ENCODE measurements at places on chromosomes 7 and 10.

DNA sequence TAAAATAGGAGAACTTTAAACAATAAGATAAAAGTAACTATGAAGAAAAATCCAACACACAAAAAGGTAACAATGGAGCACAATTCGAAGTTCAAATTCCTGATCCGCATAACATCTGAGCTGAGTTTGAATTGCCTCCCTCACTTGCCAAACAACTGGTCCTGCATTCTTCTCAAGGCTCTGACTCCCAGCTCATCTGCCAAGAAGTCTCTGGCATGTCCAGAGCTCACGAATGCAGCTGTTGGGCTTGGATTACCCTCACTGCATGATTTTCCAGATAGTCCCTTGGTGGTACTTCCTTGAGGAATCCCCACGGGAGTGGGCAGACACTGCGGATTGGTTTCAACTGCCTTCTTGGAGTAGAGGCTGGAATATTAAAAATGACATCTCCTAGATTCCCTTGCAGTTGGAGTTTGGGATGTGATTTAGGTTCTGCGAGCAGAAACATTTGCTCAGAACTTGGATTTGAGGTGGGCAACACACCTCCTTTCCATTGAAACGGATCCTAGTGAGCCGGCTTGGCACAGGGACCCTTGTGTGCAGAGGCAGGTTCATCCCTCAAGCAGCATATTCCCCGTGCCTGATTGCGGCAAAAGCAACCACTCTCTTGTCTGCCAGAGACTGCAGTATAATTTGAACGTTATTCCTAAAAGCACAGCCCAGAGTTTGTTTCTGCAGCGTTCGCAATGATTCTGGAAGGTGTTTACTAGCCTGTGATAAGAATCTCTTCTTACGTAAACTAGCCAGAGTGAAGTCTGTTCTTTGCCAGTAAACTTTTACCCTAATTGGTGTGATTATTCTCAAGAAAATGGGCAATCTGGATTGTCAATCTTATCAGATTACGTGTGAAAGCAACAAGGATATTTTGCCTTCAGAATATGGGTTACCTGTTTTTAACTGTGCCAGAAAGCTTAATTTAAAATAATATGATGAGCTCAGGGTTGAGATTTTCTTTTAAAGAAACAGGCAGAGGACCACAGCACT, 23.4 kb upstream of the PRKCQ start:
- no peak for DNase-seq

DNA sequence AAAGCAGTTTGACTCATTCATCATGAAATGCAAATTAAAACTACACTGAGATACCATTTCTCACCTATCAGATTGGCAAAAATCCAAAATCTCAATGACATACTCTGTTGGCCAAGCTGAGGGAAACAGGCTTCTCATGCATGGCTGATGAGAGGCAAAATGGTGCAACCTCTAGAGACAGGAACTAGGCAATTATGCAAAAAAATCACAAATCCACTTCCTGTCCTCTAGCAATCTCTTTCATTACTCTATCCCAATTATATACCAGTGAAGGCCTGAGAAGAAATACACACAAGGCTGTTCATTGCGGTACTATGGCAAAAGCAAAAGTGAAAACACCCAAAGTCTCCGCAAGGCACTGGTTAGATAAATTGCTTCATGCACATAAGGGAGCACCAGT, 25.9 kb upstream of the PTPRN2 start:
- DNase-seq, result no peak

DNA sequence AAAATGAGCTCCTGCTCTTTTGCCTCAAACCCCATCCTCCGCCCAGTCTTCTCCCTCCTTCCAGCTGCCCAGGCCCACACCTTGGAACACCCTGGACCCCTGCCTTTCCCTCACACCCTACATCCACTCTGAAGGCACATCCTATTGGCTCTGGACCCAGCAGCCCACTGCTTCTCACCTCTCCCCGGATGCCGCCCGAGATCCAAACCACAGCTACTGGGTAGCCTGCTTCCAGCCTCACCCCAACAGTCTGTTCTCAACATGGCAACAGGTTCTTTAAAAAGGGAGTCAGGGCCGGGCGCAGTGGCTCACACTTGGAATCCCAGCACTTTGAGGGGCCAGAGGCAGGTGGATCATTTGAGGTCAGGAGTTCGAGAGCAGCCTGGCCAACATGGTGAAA, 9.5 kb upstream of the SMARCD3 start:
- DNase-seq, result no peak

DNA sequence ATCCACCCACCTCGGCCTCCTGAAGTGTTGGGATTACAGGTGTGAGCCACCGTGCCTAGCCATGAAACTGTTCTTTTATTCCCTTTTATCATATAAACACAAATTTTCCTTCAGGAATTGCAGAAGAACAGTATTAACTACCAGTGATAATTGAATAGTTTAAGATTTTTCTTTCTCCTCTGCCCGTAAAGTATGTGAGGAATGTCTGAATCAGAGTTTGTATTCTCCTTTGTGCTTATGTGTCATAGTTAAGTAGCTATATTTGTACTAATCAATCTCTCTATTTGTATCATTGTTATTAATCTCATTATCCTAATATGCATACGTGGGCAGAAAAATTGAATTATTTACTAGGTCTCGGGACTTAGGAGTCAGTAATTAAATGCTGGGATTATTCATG, 83.6 kb downstream of the ZNF277 start:
- no peak for DNase-seq

DNA sequence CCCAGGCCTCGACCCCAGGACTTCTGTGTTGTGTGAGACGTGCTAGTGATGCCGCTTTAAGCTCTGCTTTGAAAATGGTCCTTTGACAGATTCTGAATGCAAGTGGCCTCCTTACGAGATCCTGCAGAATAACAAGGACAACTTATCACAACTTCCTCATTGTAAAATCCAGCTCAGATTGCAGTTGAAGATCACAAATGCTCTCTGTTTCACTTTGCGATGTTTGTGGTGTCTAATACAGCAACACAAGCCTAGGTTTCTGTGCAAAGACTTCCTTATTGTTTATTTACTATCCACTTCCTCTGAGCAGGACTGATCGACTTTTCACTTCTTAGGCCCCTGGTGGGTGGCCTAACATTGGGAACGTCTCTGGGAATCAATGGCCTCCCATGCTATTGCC, 31.7 kb upstream of the INSIG1 start:
- DNase-seq, result no peak

DNA sequence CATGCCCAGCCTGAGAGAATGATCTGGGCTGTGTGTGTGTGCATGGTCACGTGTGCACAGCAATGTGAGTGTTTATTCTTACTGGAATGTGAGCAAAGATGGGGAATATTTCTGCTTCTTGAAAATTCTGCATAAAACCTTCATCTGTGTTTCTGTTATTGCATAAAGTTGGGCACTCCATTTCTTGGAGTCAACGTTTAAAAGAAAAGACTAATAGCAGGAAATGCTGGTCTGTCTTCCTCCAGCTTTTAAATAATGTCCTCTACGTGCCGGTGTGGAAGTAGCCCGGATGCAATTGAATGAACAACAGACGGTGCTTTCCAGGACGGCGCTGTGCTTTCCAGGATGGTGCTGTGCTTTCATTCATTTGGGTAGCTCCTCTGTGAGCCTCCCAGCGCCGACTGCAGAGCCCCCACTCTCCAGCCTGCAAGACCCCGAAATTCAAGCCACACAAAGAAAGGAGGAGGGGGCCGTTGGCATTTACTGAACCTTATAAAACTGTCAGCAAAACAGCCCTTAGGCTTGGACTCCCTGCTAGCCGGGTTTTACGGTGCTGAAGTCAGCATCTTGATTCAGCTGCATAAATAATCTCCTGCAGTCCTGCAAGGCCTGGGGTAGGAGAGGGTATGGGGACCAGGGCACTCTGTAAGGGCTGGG, 158.2 kb upstream of the PRKCQ start:
- DNase-seq, result no peak

- no peak for DNase-seq
Observed at GRCh38 chr10:58087896-58088295, 179.8 kb downstream of the IPMK start.

- DNase-seq, result no peak
Observed at GRCh38 chr7:37366445-37366844, 82.2 kb downstream of the ELMO1 start.

DNA sequence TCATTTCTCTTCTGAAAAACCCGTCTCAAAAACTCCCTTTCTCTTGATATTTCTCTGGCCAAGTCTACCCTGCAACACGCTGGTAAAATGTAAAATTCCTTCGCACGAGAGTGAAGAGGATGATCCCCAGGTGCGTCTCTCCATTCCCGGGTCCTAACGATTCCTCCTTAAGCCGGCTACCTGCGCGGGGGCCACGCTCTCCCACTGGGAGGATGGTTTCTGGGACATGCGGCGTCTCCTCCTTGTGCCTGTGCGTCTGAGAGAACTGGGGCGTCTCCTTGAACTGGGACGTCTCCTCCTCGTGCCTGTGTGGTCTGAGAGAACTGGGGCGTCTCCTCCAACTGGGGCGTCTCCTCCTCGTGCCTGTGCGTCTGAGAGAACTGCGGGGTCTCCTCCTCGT, 149.9 kb downstream of the WDR37 start:
- no peak for DNase-seq

DNA sequence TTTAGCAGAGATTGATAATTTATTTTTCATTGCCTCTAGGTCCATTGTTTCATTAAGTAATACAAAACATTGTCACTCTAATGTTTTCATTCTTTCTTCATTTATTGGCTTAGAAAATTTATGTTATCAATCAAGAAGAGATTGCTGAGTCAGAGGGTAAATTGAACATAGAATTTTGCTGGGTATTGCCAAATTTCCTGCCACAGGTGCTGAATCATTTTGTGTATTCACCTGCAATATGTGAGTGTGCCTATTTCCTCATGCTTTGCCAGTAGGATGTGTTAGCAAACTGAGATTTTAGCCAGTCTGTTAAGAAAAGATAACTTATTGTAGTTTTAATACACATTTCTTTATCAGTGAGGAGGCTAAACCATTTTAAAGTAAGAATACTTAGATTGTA, 38.0 kb downstream of the MARCHF5 start:
- no peak for DNase-seq

DNA sequence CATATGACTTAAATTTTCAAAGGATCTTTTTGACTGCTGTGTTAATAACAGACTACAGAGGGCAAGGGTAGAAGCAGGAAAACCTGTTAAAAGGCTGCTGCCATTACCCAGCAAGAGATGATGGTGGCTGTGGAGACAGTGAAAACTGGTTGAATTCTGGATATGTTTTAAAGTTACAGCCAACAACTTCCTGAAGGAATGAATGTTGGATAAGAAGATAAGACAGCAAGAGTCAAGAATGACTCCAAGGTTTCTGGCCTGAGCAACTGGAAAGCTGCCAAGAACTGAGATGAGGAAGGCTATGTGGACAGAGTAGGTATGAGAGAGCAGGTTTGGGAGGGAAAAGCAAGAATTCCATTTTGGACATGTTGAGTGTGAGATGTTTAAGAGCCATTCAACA, 19.1 kb downstream of the CNOT4 start:
- DNase-seq, result no peak

- DNase-seq, result no peak
Observed at GRCh38 chr7:2201686-2202360, 30.9 kb downstream of the MAD1L1 start.

GRCh38 chr10:24771943-24772694, 48.4 kb upstream of the ARHGAP21 start:
- no peak for DNase-seq

- no peak for DNase-seq
Observed at GRCh38 chr10:128220021-128220420, 93.8 kb upstream of the MKI67 start.

DNA sequence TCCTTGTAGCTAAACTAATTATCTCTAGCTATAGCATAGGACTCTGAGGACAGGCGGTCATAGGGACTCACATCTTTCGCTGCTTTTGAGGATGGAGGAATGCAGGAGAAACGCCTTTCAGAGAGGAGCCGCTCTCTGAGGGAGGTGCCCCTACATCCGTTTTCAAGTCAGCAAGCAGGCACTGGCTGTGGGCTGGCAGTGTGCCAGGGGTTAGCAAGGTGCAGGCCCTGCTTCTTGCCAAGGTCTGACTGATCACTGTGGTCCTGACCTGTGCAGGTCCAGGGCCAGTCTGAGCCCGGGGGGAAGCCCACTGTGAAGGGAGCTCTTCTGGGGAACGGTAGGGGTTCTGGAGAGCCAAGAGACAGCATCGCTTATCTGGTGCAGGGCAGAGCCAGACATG, 89.4 kb downstream of the SH3PXD2A start:
- peak; percentile 68 for DNase-seq

GRCh38 chr10:14311206-14311957, 19.3 kb downstream of the FRMD4A start:
- no peak for DNase-seq

GRCh38 chr10:61417661-61418060, 35.5 kb downstream of the TMEM26 start:
- DNase-seq, result no peak

DNA sequence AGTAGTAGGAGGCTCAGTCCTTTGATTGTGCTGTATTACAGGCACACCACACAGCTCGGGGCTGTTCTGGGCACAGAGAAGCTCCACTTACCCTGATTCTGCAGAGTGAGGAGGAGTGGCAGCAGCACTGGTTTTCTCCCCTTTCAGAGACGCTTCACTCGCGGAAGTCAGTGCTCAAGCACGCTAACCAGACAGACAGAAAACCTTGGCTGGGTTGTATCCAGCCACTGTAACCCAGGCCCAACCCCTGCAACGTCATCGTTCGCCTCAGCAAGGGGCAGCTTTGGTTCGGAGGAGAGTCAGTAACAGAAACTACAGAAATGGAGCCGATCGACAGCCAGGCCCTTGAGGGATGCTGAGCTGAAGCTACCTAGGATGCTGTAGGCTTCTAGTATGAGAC, 171.0 kb downstream of the SLC16A9 start:
- no peak for DNase-seq

DNA sequence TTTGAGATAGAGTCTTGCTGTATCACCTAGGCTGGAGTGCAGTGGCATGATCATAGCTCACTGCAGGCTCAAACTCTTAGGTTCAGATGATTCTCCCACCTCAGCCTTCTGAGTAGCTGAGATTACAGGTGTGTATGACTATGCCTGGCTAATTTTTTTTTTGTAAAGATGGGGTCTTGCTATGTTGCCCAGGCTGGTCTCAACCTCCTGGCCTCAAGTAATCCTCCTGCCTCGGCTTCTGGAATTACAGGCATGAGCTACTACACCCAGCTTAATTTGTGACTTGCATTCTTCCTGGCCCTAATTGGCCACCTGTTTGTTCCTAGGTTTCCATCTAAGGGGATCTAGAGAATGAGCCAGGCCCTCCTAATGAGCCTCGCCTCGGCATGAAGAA, 9.3 kb downstream of the ARHGAP22 start:
- DNase-seq, result no peak

DNA sequence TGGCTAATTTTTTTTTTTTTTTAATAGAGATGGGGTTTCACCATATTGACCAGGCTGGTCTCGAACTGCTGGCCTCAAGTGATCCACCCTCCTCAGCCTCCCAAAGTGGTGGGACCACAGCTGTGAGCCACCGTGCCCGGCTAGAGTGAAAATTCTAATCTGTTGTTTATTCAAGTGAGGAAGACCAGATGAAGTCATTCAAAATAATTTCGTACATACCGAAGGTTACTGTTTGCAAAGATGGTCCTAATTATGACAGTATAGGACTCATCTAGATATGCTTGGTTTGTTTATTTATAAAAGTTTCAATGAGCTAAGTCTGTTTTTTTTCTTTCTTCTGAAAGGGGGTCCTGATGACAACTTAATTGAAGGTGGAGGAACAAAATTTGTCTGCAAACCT, 376.8 kb downstream of the EXOC4 start:
- no peak for DNase-seq
